ENCODE measurements at places on chromosomes 2 and 18.

DNA sequence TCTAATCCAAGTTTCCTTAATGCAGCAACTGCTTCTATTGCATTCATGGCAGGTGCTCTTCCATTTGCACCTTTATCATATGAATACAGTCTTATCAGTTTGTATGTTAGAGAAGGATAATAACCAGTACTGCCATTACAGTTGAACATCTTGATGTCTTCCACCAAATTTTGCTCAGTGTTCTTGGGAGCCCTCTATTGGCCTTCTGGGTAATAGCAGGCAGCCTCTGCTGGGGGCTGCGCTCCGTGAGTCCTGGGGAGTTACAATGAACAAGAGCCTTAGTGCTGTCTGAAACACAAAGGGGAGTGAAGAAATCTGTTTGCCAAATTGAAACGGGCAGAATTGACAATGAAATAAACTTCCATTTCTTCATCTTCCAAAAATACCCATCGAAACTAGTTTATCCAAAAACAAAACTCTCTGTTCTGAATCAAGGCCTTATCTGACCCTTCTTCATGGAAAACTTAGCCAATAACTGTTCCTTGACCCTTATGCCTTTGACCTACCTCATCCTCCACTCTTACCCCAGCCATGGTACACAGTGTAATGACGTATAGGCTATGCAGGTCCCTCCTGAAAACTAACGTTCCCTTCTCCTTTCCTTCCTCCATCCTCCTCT, 79.9 kb downstream of the ALK start:
- no peak for DNase-seq

DNA sequence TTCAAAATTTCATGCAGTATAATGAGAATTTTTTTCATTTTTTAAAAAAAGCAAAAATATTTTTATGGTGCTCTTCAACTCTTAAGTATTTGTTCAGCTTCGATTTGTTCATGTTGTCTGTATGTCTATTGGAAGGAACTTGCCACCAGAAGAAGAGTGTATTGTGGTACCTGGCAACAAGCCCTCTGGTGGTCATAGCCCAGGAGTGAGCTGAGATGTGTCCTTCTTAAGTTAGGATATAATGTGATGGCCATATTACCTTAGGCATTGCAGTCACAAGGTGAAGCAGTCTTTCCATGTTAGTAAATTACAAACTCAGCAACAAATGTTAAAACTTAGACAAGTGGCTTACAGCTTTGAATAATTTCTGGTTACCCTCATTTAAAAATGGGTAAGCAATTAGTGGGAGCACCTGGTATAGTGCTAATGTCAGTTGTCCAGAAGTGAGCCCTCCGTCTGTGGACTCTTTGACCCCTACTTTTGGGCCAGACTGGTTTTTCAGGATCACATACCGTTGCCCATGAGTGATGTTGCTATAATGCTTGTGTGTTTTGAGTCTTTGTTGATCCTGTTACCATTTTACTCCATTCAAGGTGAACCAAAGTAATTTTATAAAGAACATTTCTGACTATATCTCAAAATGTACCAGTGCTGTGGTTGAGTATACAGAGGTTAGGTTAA, 57.4 kb downstream of the MYO1B start:
- DNase-seq, result no peak

DNA sequence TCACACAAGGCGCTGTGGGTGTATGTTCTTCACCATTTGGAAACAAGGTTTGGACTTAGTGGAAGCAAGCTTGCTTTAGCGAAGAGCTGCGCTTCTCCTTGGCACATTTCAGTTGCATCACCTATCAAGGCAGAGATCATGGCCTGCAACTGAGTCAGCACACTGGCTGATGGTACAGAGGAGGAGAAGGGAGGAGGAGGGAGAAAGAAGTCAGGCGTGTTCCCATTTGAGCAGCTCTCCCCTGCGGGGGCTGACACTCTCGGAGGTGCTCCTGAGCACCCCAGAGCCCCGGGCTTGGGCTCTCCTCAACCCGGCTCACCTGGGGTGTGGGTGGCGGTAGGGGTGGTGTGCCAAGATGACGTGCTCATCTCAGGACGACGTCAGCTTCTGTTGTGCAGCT, 6.0 kb upstream of the SERPINB5 start:
- no peak for DNase-seq

GRCh38 chr2:164841719-164842623, at the start of gene COBLL1:
Gene COBLL1 (minus strand): TSS chr2:164841823. CDS start chr2:164841196, 627 bp downstream.
- DNase-seq, result no peak

- DNase-seq, result no peak
Measured at GRCh38 chr18:45993438-45993837, 26.3 kb upstream of the EPG5 start.

GRCh38 chr2:88016960-88017779, 823 bp upstream of the RNU2-63P start:
- no peak for DNase-seq

DNA sequence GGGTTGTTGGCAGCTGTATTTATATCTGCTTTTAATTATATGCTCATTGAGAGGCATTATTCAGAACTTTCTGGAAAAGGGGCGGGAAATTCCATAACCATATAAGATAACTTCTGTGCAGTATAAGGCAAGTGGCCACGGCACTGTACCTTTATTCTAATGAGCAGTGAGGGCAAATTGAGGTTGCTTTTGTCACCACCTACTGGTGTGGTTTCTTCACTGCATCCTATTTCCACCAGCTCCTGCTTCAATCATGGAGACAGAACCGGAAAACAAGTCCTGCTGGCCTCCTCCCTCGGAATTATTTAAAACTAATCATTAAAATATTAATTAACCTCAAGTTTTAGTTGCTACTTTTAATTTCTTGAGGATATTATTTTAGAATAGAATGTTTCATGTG, 759.4 kb downstream of the CBLN2 start:
- no peak for DNase-seq

- no peak for DNase-seq
Measured at GRCh38 chr2:130183512-130184373, 1.7 kb downstream of the MZT2B start.

- DNase-seq, result no peak
Measured at GRCh38 chr18:24918257-24918656, 433.7 kb downstream of the ZNF521 start.

GRCh38 chr2:203327582-203327900, 653 bp upstream of the ABI2 start:
- DNase-seq, result no peak

All from central memory CD8-positive, alpha-beta T cell (primary cell).